ENCODE measurements at places on chromosomes 1 and 21.

DNA sequence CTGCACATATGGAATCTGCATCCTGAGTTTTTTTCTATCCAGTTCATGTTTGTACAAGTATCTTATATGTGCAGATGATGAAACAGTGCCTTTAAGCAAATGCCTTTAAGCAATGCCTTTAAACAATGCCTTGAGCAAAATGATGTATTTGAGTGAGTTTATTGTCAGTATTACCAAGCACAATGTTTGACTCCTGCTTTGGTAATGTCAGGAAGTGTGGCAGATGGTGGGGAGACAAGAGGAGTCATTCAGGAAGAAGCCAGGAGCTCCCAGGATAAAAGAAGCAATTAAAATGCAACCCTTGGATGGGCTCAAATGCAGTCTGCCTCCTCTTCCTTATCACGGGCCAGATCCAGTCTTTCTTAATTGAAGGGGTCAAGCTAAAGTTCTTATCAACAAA is 108.7 kb upstream of the KCNJ15 start:
- DNase-seq = no peak

- DNase-seq = no peak
Observed at GRCh38 chr1:221747839-221748238, 6.0 kb upstream of the DUSP10 start.

DNA sequence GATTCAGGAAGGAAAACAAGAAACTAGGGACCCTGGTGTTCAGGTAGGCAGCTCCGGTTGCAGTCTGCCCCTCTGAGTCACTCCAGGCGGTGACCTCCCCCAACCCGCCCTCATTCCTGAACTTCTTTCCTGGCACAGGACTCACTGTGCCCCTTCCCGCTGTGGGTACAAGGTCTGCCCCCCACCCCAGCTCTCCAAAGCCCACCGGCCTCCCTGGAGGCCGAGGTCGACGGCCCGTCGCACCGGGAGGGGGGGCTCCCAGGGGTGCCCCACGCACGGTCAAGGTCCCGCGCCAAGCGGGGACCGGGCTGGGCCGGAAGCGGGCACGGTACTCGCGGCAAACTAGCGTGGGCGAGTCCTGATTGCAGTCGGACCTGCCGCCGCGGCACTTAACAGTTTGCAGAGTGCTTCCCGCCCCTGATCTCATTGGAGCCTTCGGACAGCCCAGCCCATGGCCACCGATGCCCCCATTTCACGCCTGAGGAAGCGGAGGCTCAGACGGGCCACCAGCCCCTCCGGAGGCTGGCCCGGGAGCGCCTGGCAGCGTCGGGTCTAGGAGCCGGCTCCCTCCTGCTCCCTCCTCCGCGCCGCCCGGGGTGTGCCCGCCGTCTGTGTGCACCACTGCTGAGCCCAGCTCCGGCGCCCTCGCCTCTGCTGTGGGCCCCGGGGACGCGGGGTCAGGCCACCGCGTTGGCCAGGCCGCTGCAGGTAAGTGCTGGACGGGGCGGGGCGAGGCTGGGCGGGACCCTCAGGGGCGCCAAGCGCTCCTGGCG is at the start of gene GJB3:
Gene GJB3 (plus strand): TSS at position 144 of the 773 bp plus-strand sequence. CDS start 3,549 bp downstream, outside the sequence.
- DNase-seq = no peak

DNA sequence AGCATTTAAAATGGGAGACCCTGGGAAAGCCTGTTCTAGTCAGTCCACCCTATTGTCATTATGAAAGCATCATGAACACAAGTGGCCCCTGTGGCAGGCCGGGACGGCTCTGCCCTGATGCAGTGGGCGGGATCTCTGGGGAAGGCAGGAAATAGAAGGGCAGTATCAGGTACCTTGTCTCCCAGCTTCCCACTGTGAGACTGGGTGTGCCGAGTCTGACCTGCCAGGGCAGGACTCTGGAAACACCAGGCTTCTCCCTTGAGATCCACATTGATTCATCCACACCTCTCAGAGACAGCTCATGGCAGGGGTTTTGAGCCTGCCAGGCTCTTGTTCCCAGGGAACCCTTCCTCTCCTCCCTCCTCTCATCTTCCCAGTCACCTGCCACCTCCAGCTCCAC is 24.5 kb upstream of the GNPAT start:
- DNase-seq = no peak

- no peak for DNase-seq
Observed at GRCh38 chr1:31151402-31151801, 85.9 kb upstream of the PUM1 start.

- no peak for DNase-seq
Observed at GRCh38 chr1:101144671-101145448, 92.0 kb upstream of the S1PR1 start.

DNA sequence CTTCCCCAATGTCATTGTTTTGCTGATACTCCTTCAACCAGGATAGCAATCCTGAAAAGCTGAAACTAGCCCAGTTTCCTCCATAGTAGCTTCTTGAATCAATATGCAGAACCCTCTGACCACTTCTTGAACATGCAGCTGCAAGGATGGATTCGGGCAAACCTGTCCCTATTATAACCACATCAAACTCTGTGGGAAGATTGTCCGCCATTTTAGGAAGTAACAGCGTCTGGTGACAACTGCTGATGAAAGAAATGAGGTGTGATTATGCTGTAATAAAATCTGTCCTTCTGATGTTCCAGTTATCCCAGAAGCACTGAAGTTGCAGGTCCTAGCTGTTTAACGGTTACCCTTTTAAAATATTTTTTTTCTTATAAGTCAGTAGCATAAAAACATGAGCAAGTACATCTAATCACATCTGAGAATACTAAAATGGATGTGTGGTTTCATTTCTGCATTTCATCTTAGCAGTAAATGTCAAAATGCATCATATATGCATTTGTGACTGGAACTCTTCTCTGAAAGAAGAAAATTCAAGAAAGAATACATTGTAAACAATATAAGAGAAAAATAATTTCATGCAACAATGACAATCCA is 4.5 kb downstream of the CHML start:
- no peak for DNase-seq

- no peak for DNase-seq
Observed at GRCh38 chr1:35569936-35570335, 3.2 kb upstream of the TFAP2E start.

DNA sequence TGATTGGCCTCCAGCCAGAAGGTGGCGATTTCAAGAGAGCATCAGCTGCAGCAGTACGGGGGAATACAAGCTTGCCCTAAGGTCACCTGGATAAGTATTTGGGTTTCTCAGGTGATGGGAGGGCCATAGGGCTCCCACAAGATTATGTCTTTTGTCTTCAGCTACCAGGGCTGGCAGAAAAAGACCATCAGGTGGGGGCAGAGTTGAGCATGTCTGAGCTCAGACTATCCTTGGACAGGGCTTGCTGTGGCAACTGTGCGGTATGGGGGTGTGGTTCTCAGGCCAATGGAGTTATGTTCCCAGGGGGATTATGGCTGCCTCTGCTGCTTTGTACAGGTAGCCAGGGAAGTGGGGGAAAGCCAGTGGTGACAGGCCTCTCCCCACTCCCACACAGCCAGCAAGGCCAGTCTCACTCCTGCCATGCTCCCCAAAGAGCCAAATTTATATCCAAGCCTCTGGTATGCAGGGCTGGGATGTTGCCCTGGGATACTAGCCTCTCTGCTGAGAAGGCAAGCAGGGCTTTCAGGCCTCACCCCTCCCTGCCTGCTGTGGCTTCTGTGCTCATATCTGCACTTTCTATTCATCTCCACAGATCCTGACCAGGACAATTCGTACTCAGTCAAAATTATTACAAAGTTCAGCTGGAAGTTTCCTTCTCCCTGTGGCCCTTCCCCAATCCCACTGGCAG is 26.6 kb upstream of the CD84 start:
- no peak for DNase-seq

GRCh38 chr21:31416465-31416864 is 72.4 kb upstream of the TIAM1 start:
- DNase-seq = no peak

DNA sequence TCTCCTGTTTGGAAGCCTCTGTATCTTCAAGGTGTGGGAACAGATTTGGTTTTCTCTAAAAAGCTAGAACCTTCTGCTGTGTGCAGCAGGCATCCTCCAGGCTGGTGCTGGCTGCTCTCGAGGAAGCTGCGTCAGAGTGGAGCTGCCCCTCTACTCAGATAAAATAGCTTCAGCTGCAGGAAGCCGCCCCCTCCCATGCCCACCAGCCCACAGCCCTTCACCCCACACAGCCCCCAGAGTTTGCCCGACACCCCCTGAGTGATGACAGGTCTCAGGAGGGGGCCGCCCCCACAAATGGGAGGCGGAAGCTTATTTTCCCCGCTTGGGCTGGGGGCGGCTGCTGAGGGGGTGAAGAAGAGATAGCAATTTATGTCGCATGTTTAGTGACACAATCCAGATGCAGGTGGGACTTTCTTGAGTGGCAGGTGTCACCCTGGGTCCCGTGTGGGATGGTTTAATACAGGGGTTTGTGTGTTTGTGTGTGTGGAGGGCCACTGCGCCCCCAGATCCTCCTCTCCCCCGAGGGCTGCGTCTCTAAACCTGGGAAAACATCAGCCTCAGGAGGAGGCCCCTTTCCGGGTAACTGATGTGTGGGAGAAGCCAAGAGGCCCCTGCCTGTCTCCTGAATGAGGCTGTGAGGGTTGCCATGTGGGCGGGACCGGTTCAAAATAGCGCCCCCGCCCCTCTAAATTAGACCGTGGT is 55.4 kb downstream of the STUM start:
- no peak for DNase-seq

DNA sequence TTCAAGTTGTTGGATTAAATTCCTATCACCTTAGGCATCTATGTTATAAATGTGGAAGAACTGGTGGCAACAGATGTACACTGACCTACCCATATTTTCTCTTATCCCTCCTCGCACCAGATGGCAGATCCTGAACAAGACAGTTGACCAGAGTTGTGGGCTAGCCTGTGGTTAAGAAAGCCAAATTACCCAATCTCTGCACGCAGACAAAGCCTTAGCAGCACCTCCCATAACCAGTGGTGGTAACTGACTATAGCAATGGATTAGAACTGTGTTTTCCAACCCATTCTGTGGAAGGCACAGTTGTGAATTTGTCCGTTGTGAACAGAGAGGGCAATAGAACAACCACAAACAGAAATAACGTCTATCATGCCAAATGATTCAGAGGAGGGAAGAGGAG is 20.6 kb downstream of the ABCB10 start:
- no peak for DNase-seq

GRCh38 chr21:28856588-28857250 is 136.0 kb downstream of the LTN1 start:
- no peak for DNase-seq

- peak; percentile 35 for DNase-seq
Observed at GRCh38 chr1:197319631-197320030, 51.6 kb downstream of the CRB1 start.

DNA sequence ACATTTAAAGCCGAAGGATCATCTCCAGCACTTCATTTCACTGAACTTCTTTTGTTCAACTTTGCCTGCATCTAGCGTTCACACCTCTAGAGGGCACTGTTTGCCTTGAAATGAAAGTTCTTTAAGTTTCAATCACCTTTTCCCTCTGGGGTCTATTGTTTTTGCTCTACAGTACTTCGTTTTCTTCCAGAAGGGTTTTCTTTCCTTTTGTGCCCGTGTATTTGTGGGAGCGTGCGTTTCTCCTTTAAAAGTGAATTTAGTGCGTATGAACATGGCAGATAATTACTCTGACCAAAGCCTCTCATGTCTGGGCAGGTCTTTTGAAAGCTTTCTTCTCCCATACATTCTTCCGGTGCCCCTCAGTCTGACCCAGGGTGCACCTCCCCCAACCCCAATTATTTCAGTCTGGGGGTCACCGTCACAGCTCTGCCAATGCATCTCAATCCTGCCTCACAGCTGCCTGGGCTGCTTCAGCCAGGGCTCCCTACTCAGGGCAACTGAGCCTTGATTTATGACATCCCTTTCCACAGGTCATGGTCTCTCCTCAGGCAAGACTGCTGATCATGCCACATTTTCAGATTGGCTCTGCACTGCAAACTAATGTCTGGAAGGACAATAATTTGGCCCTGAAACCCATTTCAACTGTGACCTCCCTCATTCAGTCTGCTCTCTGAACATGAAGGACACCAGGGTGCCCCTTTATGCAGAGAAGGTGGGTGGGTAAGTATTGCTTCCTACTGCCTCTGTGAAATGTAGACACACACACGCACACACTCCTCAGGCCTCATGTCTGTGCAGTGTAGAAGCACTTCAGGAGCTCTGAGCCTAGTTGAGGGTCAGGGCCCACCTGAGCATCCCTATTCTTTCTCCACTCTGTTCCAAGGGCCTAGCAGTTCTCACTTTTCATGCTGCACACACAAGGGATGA is 88.6 kb downstream of the NUF2 start:
- peak; percentile 92 for DNase-seq

DNA sequence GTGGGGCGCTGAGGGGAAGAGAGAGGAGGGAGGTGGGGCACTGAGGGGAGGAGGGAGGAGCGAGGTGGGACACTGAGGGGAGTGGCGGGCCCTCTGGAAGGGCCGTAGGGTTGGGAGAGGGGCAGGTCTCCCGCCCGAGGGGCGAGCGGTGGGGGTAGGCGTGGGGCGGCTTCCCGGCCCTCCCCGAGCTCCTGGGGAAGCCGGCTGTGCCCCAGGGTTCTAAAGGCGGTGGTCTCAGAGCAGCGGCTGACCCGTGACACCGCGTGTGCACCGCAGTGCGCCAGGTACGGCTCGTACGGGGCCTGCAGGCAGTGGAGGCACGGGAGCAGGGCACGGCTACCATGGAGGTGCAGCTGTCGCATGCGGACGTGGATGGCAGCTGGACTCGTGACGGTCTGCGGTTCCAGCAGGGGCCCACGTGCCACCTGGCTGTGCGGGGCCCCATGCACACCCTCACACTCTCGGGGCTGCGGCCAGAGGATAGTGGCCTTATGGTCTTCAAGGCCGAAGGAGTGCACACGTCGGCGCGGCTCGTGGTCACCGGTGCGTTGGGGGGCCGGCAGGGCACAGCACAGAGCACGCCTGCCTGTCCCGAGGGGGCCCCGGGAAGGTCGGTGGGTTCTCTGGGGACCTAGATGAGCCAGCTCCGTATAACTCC is 68.5 kb downstream of the OBSCN start:
- no peak for DNase-seq

- no peak for DNase-seq
Observed at GRCh38 chr1:17736625-17737024, 18.5 kb upstream of the ACTL8 start.

DNA sequence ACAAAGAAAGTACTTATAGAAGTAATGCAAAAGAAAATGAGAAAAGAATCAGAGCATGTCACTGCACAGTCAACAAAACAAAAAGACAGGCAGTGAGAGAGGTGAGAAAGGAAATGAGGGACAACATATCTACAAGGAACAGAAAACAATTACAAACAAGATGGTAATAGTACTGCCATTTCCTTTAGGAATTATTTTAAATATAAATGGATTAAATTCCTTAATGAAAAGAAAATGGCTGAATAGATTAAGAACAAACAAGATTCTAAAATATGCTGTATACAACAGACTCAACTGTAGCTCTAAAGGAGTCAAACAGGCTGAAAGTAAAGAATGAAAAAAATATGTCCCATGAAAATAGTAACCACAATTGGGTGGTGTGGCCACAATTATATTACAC is 22.1 kb upstream of the ZNF124 start:
- no peak for DNase-seq

- DNase-seq = no peak
Observed at GRCh38 chr1:27992276-27992675, 32.5 kb downstream of the XKR8 start.

- DNase-seq = no peak
Observed at GRCh38 chr1:66618390-66618789, 84.4 kb downstream of the SGIP1 start.

Data from NCI-H2081 (cell line).